ENCODE measurements at places on chromosomes 12 and 14.

DNA sequence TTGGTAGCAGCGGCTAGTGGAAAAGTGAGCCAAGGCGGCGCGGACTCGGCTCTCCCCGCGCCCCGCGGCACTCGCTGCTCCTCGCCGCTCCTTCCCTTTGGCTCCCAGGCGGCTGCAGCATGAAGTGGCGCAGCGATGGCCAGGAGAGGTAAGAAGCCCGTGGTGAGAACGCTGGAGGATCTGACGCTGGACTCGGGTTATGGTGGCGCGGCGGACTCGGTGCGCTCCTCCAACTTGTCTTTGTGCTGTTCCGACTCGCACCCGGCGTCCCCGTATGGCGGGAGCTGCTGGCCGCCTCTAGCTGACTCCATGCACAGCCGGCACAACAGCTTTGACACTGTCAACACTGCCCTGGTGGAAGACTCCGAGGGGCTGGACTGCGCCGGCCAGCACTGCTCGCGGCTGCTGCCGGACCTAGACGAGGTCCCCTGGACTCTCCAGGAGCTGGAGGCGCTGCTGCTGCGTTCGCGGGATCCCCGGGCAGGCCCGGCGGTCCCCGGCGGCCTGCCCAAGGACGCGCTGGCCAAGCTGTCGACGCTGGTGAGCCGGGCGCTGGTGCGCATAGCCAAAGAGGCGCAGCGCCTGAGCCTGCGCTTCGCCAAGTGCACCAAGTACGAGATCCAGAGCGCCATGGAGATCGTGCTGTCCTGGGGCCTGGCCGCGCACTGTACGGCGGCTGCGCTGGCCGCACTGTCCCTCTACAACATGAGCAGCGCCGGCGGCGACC lies 225.6 kb upstream of the CRY1 start:
- DNase-seq = no peak

- DNase-seq = no peak
Measured at GRCh38 chr12:29725587-29726320, 58.0 kb downstream of the TMTC1 start.

- DNase-seq = no peak
Measured at GRCh38 chr14:99807413-99808153, 14.4 kb downstream of the EML1 start.

DNA sequence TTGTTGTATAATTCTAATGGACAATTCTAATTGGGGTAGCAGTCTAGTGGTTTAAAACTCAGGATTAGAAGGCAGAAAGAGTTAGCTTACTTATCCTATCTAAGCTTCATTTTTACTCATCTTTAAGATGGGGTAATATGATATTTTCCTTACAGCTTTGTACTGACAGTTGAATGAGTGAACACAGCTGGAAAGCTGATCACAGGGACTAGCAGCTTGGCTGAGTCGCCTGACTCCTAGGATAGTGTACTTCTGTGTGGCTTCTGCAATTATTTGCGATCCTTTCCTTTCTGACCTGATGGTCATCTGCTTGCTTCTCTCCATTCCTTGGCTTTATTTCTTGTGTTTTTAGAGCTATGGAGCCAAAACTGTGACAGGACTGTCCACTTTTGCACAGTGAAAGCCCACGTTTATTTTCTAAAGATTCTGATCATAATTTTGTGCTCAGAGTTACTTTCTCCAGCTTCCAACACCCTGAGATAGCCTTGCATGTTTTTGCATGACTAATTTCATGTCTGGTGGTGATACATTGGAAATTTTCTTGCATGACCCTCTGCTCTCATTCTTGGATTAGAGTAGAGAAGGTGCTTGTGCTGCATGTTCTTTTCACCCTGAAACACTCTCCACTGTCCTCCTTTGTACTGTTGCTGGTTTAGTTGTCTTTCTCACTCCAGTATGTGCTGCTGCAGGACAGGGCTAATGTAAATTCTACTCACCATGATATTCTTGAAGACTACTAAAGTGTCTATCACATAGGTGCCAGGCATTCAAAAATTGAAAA lies 377.0 kb upstream of the ATP2B1 start:
- DNase-seq = no peak

GRCh38 chr14:94121485-94121884 lies 7.9 kb downstream of the IFI27L2 start:
- DNase-seq = no peak

- DNase-seq = no peak
Measured at GRCh38 chr14:27096091-27096490, 498.3 kb upstream of the NOVA1 start.

DNA sequence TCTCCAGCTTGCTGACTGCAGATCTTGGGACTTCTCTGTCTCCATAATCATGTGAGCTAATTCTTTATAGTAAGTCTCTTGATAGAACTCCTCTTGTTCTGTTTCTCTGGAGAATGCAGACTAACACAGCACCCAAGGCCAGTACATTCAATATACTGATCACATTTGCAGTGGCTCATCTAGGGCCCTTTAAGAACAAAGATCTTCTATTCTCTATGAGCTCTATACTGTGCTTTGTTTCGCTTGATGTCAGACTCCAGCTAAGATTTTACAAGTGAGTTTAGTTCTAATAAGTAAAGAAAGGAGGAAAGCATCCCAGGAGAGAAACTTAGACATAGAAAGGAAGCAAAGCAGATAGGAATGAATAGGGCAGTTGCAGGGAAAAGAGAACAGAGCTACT lies 69.3 kb upstream of the TMPO start:
- DNase-seq = no peak

- no peak for DNase-seq
Measured at GRCh38 chr14:53032838-53033390, 82.1 kb upstream of the FERMT2 start.

DNA sequence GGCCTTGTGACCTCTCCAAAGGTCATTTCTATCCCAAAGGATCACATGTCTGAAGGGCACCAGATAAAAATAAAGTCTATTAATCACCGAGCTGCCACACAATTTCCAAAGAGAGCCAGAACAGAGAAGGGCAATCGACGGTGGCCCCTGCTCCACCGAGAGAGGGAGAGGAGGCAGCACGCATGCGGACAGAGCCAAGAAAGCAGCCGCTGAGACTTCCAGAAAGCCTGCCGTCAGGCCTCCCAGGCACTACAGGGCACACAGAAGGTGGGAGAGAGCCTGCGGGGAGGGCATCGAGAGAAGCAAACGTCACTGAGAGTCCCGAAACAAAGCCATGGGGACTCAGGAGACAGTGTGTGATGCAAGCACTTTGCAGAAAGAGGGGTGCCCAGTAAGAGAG lies 182.0 kb downstream of the DPF3 start:
- no peak for DNase-seq

GRCh38 chr14:97757491-97757890 lies 960.3 kb downstream of the VRK1 start:
- DNase-seq = no peak

DNA sequence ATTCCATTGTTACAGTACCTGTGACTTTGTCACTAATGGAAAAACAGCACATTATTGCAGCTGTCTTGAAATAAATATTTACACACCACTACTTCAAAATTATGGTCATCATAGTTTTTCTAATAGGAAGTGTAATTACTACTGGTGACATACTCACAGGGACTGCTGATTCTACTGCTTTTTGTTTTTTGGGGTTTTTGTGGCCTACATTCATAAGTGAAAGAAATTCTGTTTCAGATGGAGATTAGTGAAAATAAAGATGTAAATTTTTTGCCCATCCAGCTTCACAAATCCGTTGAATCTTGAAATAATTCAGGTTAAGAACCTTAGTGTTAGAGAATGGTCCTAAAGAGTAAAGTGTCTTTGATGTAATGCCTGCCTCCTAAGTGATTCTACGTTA lies 17.5 kb downstream of the KNTC1 start:
- no peak for DNase-seq

DNA sequence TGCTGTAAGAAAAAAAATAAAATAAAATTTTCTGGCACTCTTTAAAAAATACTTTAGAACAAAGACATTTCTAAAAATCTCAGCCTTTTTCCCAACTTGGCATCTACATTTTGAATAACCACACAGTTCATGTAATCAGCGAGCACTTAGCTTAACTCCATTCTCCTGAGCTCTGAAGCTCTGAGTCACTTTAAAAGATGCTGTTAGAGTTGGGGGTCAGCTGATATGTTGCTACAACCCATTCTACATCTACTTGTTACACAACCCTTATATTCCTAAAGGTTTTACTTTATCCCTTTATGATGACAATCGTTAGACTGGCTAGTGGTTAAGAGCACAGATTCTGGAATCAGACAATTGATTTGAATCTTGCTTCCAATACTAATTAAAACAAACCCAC lies 48.3 kb downstream of the SLC41A2 start:
- no peak for DNase-seq

DNA sequence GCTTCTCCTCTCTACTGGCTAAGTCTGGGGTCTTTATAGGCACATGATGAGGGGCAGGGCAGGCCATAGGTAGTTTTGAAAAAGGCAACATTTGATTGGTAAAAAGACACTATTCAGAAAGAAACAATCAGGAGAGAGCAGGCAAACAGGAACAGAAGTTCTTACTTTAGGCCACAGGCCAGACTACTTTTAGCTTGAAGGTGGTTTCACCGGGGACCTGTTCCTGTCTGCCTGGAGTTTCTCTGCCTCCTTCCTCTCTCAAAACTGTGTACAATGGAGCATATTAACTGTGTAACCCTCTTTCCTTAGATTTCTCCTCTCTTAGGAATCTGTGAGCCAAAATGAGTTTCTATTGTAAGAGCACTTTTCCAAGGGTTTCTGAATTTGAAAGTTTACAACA lies 167.9 kb upstream of the AVPR1A start:
- DNase-seq = no peak

- DNase-seq = no peak
Measured at GRCh38 chr12:102958830-102959176, 1.3 kb downstream of the ASCL1 start.

- DNase-seq = no peak
Measured at GRCh38 chr12:122084857-122085405, 6.4 kb downstream of the MLXIP start.

DNA sequence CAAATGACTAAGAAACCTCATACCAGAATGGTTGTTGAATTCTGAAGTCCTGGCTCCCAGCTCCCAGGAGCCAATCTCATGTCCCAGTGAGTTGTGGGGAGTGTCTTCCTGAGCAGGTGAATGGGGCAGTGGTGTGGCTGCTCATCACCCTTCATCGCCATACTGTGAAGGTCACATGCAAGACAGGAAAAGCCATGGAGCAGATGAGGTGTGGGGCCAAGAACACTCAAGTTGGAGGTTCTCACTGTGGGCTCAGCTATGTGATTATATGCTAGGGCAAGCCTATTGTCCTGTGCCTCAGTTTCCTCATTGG lies 16.6 kb upstream of the TSPAN11 start:
- no peak for DNase-seq

DNA sequence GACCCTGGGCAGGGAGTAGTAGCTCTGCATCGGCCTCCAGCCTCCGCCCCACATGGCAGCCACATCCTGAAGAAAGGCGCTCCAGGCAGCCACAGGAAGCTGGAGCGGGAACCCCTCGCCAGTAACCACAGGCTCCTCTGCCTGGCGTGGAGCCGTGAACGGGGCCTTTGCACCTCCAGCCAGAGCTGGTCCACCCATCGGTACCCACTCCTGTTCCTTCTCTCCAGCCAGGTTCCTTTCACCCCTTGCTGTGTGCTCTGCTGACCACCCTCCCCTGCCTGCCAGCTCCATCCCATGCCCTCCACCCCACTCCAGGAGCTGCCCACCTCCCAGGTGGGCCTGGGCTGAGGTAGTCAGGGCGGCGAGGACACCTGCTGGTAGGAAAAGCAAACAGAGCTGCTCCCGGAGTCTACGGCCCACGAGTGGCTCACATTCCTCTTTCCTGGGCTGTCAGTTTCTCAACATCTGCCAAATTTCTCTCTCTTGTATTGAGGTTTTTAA lies 2.7 kb downstream of the TGFB3 start:
- no peak for DNase-seq

- no peak for DNase-seq
Measured at GRCh38 chr12:58378028-58378427, 436.7 kb downstream of the ATP23 start.

GRCh38 chr12:52243856-52244614 lies 11.0 kb downstream of the KRT7 start:
- DNase-seq = peak; percentile 79

DNA sequence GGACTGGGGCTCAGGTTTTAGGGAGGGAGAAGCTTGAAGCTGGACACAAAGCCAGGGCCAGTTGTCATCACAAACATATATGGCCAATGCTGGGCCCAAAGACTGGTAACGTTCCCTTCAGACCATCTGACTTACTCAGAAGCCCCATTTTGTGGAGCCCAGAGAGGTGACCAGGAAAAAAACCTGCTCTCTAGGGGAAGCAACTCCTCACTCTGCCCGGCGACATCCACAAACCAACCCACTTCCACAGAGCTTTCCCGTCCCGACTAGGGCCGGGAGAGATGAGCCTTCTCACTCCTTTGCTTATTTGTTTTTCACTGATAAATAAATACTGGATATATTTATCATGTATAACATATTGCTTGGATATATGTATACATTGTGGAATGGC lies 180.9 kb upstream of the RTL1 start:
- no peak for DNase-seq

- no peak for DNase-seq
Measured at GRCh38 chr12:96986883-96987523, 79.9 kb downstream of the NEDD1 start.

- no peak for DNase-seq
Measured at GRCh38 chr12:53624956-53625355, 1.2 kb downstream of the ATF7 start.

- DNase-seq = no peak
Measured at GRCh38 chr14:67863223-67863622, 43.6 kb downstream of the RAD51B start.

GRCh38 chr12:99043319-99043914 lies 398.3 kb downstream of the APAF1 start:
- peak; percentile 43 for DNase-seq

DNA sequence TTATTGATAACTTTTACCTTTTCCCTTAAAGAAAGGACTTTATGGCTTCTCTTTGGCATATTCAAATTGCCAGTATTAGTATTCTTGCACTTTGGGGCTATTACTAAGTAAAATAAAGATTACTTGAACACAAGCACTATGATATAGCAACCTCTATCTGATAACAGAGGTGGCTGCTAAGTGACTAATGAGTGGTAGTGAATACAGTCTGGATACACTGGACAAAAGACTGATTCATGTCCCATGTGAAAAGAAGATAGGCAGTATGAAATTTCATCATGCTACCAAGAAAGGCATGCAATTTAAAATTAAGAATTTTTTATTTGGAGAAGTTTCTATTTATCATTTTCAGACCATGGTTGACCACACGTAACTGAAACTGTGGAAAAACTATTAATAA lies 399.9 kb downstream of the FSCB start:
- DNase-seq = no peak

GRCh38 chr12:58564721-58565120 lies 355.6 kb downstream of the LRIG3 start:
- DNase-seq = no peak

All from Panc1 (cell line).